ENCODE measurements at places on chromosomes 5 and 9.

DNA sequence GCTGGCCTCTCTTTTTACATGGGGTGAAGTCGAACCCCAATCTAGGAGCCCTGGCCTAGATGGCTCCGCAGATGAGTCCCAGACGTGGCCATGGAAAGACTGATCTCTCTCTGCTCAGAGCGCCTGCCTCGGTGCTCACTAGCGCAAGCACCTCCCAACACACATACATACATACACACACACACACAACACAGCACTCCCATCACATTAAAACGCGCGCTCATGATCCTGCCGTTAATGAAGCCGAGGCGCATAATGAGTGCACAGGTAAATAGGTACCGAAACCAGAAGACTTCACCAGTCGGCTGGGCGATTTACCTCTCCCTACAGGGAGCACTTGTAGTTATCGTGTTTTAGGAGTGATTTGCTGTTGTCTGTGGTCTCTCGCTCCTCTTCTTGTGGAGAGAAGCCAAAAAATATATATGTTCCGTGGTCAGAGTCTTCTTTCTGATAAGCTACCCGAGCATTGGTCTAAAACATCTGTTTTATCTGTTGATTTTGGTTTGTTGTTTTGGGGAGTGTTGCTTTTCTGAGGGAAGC, 207.7 kb downstream of the MEF2C start:
- DNase-seq = no peak

DNA sequence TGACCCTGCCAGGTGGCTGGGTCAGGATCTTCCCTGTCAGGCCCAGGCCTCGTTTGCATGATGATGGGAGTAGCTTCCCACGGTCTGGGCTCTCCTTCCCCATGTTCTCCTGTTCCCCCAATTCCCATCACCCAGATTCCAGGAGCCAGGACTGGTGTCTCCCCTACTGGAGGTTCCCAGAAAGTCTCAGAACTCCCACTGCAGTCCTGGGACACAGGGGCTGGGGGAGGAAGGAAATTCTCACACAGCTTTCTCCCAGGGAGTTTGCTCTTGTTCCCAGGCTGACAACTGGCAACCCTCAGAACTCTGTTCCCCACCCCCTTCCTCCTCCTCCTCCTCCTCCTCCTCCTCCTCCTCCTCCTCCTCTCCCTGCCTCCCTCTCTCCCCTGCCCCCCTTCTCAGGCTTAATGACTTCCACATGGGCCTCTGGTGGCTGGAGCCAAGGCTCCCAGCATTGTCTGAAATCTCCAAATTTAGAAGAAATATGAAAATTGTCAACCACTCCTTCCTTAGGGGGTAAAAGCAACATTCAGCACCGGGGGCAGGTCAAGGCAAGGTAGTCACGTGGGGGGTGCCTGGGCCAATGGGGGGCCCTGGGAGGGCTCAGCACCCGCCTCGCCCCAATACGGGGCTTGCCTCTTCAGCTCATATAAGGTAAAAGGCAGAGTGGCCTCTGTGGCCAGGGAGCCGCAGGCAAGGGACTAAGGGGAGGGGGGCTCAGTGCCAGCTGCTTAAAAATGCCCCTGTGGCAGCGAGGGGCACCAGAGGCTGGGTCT, 27.3 kb upstream of the IL17B start:
- no peak for DNase-seq

- no peak for DNase-seq
Measured at GRCh38 chr9:21348430-21348970, 2.2 kb downstream of the IFNA6 start.

GRCh38 chr5:74767579-74767913, 497 bp downstream of the NSA2 start:
- DNase-seq = no peak

DNA sequence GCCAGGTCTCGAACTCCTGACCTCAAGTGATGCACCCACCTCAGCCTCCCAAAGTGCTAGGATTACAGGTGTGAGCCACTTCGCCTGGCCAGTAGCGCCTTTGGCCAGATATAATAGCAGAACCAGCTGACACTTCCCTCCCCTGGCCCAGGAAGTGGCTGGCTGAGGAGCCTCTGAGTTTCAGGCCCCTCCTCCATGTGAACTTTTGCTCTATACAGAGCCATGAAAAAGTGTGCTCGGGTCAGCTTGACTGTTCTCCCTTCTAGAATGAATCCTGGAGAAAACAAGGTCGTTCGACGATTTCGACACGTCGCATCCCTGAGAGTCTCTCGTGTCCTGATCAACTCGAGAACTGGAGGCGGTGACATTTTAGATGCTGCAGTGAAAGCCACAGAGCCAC, 8.6 kb upstream of the ZDHHC12 start:
- DNase-seq = no peak

- no peak for DNase-seq
Measured at GRCh38 chr5:170920196-170920595, 58.4 kb downstream of the RANBP17 start.

DNA sequence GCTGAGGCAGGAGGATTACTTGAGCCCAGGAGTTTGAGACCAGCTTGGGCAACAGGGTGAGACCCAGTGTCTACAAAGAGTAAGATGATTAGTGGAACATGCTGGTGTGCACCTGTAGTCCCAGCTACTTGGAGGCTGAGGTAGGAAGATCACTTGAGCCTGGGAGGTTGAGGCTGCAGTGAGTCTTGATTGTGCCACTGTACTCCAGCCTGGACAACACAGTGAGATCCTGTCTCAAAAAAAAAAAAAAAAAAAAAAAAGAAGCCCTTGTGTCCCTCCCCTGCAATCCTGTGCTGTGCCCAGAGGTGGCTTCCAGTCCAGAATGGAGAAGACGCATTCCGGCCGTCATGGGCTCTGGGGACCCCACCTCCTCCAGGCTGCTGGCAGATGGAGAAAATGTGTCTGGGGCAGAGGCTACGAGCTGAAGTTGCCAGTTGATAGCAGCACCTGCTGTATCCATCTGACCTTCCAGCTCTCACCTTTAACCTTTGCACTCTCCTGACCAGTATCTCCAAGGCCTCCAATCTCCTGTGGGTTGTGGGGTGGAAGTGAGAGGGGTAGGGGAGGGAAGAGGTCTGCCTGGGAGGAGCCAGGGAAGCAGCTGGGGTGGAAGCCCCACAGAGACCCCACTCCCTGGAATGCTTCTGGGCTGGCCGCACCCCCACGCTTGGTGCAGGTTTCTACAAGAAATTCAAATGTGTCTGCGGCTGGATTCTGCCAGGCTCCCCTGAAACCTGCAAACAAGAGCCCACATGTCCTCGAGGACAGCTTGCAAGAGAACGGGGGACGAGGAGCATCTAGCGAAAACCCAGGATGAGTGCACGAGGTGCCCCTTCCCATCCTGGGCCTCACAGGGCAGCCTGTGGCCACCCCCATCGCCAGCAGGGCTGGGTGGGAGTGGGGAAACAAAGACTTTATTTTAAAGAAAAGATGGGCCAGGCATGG, 148.3 kb upstream of the IER5L start:
- DNase-seq = no peak

All from CD4-positive, alpha-beta T cell treated with Interleukin-4 for 1 hour (primary cell).